ENCODE measurements at places on chromosomes 2 and 18. TPM values are rescaled to one million over a fixed set of nuclear protein-coding genes. Genes with fewer than 3 reads are reported as not detected.

The SLC9A4 gene
- 3.1 TPM for total RNA-seq

The GAREM1 gene
- total RNA-seq, result 20.7 TPM

DNA sequence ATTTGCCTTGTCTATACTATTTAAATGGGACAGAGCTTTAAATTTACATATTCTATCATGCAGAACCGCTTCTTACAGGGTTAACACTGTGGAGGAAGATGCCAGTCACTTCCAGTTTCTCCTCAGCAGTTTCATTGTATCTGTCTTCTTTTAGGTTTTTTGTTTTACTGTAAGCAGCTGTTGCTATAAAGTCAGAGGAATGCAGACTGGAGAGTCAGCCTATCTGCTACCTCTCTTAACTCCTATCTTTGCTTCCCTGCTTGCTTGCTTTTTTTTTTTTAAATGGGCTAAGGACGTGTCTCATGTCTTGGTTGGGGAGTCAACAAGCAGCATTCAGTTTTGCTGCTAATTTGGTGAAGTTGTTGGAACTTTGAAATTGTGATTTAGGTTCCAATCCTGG is 8.9 kb downstream of the EPC2 start:
- DNase-seq, result no peak

GRCh38 chr2:140506606-140507005 is 1624.2 kb downstream of the LRP1B start:
- no peak for DNase-seq

DNA sequence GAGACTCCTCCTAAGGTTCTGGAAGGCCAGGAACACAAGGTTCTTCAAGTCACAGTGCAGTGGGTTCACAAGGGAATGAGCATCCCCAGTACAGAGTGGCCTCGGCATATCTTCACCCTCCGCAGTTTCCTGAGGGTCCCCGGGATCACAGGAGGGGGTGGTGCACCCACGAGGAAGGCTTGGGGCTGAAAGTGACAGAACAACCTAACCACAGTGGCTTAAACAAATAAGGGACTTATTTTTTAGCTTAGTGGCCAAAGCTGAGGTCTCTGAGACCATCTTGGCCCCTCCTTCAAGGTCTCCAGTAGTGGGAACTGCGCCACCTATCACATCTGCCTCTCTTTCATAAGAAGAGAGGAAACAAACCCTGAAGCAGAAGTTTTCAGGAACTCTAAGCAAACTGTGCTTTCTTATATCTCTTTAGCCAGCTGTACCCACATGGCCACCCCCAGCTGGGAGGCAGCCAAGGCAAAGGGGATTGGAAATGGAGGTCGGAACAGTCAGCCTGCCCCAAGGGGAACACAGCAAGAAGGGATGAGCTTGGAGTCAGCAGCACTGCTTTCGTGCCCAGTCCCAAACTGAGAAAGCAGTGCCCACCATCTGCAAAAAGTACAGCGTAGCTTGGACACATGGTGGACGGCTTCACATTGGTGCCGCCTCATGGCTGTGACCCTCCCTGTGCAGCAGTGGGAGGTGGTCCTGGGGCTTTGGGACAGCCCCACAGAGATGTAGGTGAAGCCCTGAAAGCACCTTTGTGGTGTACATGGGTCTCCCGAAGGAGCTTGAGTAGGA is 260.0 kb upstream of the ID2 start:
- no peak for DNase-seq

GRCh38 chr2:96642564-96643360 is at the start of gene FER1L5:
FER1L5 (plus strand) TSS chr2:96642764; CDS start chr2:96642837, 73 bp downstream.
- DNase-seq, result no peak

GRCh38 chr2:85936421-85937068 is 47.8 kb upstream of the ST3GAL5 start:
- no peak for DNase-seq
